ENCODE measurements at places on chromosomes 11 and 22.

DNA sequence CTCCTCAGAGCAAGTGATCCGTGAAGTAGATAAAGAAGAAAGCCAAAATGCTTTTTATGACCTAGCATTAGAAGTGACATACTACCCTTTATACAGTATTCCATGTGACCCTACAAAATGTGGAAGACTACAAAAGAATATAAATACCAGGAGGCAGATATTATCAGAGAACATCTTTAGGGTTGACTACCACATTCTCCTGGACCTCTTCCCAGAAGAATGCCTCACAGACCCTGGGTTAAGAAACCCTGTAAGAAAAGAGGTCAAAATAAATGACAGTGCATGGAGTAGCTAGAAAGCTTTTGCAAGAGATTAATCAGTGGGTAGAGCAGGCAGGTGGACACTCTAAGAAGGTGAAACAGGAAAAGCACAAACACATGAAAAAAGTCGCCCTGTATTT, 69.2 kb downstream of the FANCF start:
- no peak for DNase-seq

GRCh38 chr11:10483584-10483983, 28.5 kb downstream of the AMPD3 start:
- no peak for DNase-seq

GRCh38 chr11:124442442-124442841, 3.1 kb downstream of the OR8B8 start:
- no peak for DNase-seq

DNA sequence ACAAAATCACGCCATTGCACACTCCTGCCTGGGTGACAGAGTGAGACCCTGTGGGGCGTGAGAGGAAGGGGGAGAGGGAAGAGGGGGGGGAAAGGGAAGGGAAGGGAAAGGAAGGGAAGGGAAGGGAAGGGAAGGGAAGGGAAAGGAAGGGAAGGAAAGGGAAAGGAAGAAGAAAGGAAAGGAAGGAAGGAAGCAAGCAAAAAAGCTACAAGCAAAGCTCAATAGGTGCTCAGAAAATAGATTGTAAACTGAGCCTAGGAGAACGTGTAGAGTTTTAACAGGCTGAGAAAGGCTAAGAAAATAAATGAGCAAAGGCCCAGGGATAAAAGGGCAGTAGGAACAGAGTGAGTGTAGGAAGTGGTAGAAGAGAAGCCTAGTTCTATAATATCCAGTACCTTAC, 30.8 kb upstream of the GDPD4 start:
- DNase-seq: no peak

- no peak for DNase-seq
Observed at GRCh38 chr11:47136327-47136726, 40.4 kb downstream of the ARFGAP2 start.

GRCh38 chr22:46737105-46737975, 712 bp downstream of the CERK start:
- DNase-seq: no peak

- no peak for DNase-seq
Observed at GRCh38 chr22:37910890-37911672, 5.0 kb downstream of the MICALL1 start.

- DNase-seq: no peak
Observed at GRCh38 chr11:36469063-36469462, 41.0 kb downstream of the TRAF6 start.

DNA sequence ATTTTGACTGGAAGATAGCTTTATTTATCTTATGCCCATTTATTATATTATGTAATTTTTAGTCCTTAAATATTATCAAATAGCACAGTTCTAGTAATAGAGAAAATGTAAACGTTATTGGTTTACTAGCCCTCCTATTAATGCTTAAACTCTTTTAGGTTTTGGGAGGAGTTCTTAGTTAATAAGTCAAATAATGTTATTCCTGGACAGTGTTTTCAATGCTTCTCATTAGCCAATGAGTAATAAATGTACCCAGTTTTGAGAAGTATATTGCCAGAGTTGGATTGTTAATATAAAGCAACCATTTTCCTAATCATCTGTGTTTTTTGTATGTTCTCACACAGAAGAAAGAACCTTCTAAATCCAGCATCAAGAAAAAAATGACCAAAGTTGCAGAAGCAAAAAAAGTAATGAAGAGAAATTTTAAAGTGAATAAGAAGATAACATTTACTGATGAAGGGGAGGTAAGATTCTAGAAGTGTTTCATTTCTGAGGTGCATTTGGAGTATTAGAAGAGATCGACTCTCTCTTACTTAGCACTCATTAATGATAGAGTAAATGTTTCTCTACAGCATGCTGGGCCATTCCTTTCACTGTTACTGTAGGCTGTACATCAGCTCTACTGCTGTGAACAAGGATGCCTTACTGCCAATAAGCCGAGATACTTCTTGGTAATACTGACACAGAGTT, 173.4 kb downstream of the DDX10 start:
- DNase-seq: no peak

DNA sequence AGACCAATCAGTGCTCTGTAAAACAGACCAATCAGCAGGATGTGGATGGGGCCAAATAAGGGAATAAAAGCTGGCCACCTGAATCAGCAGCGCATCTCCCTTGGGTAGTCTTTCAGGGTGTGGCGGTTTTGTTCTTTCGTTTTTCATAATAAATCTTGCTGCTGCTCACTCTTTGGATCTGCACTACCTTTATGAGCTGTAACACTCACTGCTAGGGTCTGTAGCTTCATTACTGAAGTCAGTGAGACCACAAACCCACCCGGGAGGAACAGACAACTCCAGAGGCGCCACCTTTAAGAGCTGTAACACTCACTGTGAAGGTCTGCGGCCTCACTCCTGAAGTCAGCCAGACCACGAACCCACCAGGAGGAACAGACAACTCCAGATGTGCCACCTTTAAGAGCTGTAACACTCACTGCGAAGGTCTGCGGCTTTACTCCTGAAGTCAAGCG, 175.5 kb upstream of the PDGFD start:
- DNase-seq: no peak

- DNase-seq: no peak
Observed at GRCh38 chr11:19676475-19677380, 35.9 kb upstream of the NAV2 start.

DNA sequence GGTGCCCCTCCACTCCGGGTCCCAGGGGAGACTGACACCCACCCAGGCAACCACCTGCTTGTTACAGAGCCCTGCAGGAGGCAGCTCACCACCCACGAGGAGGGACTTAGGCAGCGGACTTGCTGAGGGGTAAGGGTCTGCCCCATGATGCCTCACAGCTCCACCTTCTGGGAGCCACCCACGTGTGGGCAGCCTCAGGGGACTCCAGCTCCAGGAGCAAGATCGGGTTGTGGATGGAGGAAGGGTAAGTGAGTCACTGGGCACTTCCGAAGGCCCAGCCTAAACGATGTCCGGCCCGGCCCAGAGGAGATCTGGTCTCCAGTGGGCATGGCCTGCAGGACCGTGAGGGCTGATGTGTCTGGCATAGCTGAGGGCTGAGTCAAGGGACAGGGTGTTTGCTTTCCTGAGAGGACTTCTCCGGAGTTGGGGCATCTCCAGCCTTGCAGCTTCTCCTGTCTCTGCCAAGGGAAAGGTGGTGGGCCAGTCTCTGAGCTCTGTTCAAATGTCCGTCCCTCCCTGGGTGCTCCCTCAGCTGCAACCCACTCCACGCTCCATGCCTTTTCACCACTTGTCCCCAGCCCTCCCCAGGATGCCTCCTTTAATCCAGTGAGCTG, 32.3 kb upstream of the P2RY2 start:
- no peak for DNase-seq

DNA sequence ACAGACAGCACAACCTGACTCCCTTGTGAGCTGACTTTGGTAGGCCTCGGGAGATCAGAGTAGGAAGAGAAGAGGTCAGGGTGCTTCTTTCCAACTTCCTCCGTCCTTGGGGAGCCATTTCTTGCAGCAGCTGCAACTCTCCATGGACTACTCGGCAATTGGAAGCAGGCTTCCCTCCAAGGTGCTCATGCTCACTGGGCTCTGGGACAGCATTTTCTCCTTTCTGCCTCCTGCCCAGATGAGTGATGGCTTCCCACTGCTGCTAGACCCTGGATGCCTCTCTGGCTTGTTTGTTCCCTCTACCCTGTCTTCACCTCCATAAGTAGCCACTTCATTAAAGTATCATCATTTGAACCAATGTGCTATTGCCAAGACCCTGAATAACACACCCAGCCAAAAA, 8.2 kb upstream of the PRSS23 start:
- DNase-seq: no peak

DNA sequence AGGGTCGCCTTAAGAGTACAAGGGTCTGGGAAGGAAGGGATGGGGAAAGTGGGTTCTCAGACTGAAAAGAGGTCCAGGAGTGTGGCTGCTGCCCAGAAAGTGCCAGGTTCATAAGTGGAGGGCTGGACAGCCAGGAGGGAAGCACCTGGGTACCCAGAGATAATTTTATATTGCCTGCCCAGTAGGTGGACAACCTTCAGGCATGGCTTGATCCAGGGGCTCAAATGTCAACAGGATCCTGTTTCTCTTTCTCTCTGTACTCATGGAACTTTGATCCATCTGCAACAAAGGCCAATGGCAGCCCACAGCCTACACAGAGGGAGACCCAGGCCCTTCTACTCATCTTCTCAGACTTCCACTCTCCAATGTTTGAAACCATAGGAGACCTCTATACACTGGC, 80.5 kb upstream of the GRK3 start:
- no peak for DNase-seq

- no peak for DNase-seq
Observed at GRCh38 chr22:21959274-21960074, 6.8 kb upstream of the PPM1F start.

GRCh38 chr22:38950527-38951295, 6.7 kb upstream of the APOBEC3A start:
- no peak for DNase-seq

DNA sequence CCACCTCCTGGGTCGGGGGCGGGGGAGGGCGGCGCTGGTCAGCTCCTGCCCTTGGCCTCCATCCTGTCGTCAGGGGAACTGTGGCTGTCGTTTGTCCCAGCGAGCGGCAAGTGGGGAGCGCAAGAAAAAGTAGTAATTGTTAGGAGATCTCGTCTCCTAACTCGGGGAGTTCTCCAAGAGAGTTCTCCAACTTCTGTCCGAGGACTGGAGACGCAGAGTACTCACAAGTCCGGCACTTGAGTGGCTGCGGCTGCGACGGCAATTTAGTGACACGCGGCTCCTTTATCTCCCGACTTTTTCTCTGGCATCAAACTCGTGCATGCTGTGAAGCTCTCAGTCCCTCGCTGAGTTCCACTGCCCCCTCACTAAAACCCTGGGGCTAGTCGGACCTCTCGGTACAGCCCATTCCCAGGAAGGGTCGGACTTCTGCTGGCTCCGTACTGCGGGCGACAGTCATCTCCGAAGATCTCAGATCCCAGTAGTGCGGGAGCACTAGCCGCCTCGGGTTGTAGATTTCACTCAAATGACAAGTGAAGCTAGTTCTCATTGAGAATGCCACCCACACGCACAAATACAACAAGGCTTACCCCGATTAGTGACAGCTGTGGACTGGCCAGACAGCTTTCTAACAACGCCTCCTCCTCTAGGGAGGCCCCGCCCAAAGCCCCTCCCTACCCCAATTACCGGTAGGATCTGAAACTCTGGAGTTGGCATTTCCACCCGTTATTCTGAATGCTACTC, at the start of gene PGR:
Gene PGR (minus strand): TSS at position 611 of the 741 bp plus-strand sequence. CDS start 743 bp downstream, outside the sequence.
- DNase-seq: no peak

DNA sequence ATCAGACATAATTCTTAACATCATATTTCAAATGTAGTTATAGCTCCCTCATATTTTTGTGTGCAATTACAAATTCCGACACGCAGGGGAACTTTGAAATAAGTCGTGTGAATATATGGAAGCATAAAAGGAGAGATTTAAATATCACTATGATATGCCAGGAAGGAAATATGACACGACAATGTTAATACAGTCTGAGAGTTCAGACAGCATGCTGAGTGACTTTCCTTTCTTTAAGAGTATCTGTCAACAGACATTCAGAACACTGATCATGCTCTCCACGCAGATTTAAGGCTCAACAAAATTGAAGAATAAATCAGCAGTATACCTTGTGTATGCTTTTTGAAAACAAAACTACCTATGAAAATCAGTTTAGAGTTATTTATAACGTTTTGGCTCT, 232.6 kb upstream of the CARD18 start:
- DNase-seq: no peak

DNA sequence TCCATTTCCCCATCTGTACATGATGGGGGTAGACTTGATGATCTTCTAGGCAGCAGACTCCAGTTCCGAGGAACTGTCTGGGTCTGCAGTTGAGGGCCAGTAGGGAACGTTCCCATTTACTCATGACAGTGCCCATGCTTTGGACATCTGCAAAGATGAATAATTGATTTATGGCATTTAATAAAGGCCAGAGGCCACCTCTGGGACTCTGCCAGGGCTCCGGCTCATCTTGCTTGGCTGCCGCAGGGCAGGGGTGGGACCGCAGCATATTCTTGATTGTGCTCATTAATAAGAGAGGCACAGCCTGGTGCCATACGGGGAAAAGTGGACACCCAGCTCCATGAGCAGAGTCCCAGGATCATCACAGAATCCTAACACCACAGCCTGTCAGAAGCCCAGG, 28.1 kb upstream of the KLHL35 start:
- no peak for DNase-seq

GRCh38 chr11:134024420-134025081, 44.3 kb upstream of the JAM3 start:
- DNase-seq: no peak

GRCh38 chr22:36925388-36926290, 12.2 kb downstream of the CSF2RB start:
- DNase-seq: no peak

- DNase-seq: no peak
Observed at GRCh38 chr11:13927481-13927880, 35.0 kb upstream of the SPON1 start.

DNA sequence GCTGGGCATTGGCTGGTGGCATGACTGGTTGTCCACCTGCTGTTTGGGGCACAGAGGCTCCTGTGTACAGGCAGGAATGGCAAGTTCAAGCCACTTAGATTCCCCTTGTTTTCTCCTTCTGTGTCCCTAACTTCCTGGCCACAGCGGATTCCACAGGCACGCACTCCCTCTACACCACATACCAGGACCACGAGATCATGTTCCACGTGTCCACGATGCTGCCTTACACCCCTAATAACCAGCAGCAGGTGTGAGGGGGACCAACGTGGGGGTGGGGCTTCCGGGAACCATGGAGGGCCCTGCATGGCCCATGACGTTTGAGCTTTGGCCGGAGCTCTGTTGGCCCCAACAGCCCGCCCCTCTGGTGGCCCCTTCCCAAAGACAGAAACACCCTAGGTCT, 7.8 kb downstream of the SIPA1 start:
- DNase-seq: no peak

DNA sequence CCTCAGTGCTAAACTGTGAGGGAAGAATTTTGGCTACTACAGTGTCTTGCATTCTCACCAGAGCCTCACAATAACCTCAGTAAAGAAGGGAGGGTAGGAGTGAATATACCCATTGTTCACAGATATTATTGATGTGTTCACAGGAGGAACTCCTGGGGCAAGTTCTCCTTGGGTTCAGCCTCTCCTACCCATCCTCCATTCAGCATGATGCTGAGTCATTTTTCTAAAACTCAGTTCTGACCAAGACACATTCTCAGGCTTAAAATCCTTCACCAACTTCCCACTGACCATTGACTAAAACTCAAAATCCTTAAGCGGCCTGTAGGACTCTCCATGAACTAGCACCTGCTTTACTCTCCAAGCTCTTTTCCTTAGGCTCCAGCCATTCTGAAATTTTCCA, 48.7 kb downstream of the SYTL2 start:
- DNase-seq: no peak

GRCh38 chr22:23062616-23063538, 7.4 kb upstream of the GNAZ start:
- DNase-seq: no peak

- no peak for DNase-seq
Observed at GRCh38 chr11:62505059-62505439, 41.6 kb downstream of the AHNAK start.

GRCh38 chr22:34055525-34056200, 135.4 kb upstream of the LARGE1 start:
- DNase-seq: no peak

Measured in fibroblast of skin of left quadriceps (primary cell).